ENCODE measurements at places on chromosomes 4 and X.

GRCh38 chr4:160709546-160709945, 1454.3 kb downstream of the FSTL5 start:
- H3K4me1 ChIP-seq, result no peaks in the 10 kb centered on the region
- H3K4me3 ChIP-seq, result no peak overlapping the region
- H3K27me3 ChIP-seq, result no peaks in the 10 kb centered on the region

DNA sequence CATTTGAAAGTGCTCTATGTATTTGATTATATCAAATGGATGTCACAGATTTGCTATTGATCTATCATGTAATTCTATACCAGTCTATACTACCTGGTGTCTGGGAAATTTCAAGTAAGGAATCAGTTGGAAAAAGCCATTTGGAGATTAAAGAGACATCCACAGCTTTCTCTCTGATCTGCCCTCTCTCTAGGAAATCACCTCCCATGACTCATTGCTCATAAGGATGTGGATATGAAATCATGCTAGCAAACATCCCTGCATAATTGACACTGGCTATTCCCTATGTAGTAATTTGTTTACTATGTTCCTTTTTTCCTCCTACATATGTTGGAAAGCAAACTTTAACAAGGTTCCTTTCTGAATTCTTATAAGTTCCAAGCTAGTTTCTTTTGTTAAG, 94.3 kb downstream of the TEX13A start:
- H3K27me3 ChIP-seq, result no peaks in the 10 kb centered on the region
- H3K4me1 ChIP-seq, result no peaks in the 10 kb centered on the region
- no peak overlapping the region for H3K4me3 ChIP-seq

GRCh38 chrX:38409289-38409688, 56.9 kb downstream of the OTC start:
- H3K36me3 ChIP-seq, result no peaks in the 10 kb centered on the region
- no peak overlapping the region for H3K27ac ChIP-seq
- no peak for DNase-seq
- H3K4me3 ChIP-seq, result no peak overlapping the region

- no peak for DNase-seq
- no peak overlapping the region for H3K4me3 ChIP-seq
- no peaks in the 10 kb centered on the region for H3K27me3 ChIP-seq
Observed at GRCh38 chr4:57044996-57045395, 65.2 kb downstream of the IGFBP7 start.

GRCh38 chr4:184666670-184667069, 17.1 kb downstream of the PRIMPOL start:
- H3K36me3 ChIP-seq, result peaks cover 11% of the 10 kb centered on the region
- no peak overlapping the region for H3K27ac ChIP-seq
- H3K4me3 ChIP-seq, result no peak overlapping the region
- H3K4me1 ChIP-seq, result peaks cover 5% of the 10 kb centered on the region
- H3K27me3 ChIP-seq, result no peaks in the 10 kb centered on the region

DNA sequence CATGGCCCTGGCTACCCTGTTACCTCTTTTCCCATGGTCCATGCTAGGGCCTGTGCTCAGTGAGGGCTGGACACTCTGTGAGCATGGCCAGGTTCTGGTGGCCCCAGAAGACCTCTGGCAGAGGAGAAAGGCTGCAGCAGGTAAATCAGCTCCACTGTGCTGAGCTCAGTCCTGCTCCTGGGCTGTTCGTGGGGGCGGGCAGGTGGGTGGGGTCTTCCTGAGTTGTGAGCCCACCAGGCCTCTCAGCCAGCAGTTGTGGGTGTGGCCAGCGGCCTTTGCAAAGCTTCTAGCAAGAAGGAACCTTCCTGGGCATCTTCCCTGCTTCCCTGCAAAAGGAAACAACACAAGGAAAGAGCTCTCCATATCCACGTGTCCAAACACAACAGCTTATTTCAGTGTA, 85.3 kb upstream of the STX18 start:
- no peak overlapping the region for H3K4me3 ChIP-seq
- H3K27me3 ChIP-seq, result no peaks in the 10 kb centered on the region
- DNase-seq, result no peak
- H3K27ac ChIP-seq, result no peak overlapping the region
- H3K4me1 ChIP-seq, result no peaks in the 10 kb centered on the region

- H3K4me1 ChIP-seq, result no peaks in the 10 kb centered on the region
- no peaks in the 10 kb centered on the region for H3K27me3 ChIP-seq
- no peak overlapping the region for H3K27ac ChIP-seq
- H3K4me3 ChIP-seq, result no peak overlapping the region
- H3K36me3 ChIP-seq, result no peaks in the 10 kb centered on the region
- DNase-seq, result no peak
Observed at GRCh38 chr4:137347371-137347770, 184.9 kb downstream of the PCDH18 start.

GRCh38 chrX:132144061-132144460, 16.2 kb upstream of the FRMD7 start:
- H3K4me3 ChIP-seq, result no peak overlapping the region
- no peaks in the 10 kb centered on the region for H3K36me3 ChIP-seq
- no peak for DNase-seq
- H3K27ac ChIP-seq, result no peak overlapping the region
- no peaks in the 10 kb centered on the region for H3K4me1 ChIP-seq

DNA sequence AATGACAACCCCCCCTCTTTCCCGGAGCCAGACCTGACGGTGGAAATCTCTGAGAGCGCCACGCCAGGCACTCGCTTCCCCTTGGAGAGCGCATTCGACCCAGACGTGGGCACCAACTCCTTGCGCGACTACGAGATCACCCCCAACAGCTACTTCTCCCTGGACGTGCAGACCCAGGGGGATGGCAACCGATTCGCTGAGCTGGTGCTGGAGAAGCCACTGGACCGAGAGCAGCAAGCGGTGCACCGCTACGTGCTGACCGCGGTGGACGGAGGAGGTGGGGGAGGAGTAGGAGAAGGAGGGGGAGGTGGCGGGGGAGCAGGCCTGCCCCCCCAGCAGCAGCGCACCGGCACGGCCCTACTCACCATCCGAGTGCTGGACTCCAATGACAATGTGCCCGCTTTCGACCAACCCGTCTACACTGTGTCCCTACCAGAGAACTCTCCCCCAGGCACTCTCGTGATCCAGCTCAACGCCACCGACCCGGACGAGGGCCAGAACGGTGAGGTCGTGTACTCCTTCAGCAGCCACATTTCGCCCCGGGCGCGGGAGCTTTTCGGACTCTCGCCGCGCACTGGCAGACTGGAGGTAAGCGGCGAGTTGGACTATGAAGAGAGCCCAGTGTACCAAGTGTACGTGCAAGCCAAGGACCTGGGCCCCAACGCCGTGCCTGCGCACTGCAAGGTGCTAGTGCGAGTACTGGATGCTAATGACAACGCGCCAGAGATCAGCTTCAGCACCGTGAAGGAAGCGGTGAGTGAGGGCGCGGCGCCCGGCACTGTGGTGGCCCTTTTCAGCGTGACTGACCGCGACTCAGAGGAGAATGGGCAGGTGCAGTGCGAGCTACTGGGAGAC, 1.6 kb downstream of the PCDH10 start:
- no peaks in the 10 kb centered on the region for H3K36me3 ChIP-seq
- peak overlapping the region; percentile 80 for H3K27ac ChIP-seq
- no peaks in the 10 kb centered on the region for H3K27me3 ChIP-seq
- H3K4me3 ChIP-seq, result peak overlapping the region; percentile 80

- DNase-seq, result no peak
- H3K27ac ChIP-seq, result no peak overlapping the region
- no peak overlapping the region for H3K4me3 ChIP-seq
- no peaks in the 10 kb centered on the region for H3K36me3 ChIP-seq
- no peaks in the 10 kb centered on the region for H3K27me3 ChIP-seq
Observed at GRCh38 chr4:153156721-153157120, 47.5 kb upstream of the TRIM2 start.

DNA sequence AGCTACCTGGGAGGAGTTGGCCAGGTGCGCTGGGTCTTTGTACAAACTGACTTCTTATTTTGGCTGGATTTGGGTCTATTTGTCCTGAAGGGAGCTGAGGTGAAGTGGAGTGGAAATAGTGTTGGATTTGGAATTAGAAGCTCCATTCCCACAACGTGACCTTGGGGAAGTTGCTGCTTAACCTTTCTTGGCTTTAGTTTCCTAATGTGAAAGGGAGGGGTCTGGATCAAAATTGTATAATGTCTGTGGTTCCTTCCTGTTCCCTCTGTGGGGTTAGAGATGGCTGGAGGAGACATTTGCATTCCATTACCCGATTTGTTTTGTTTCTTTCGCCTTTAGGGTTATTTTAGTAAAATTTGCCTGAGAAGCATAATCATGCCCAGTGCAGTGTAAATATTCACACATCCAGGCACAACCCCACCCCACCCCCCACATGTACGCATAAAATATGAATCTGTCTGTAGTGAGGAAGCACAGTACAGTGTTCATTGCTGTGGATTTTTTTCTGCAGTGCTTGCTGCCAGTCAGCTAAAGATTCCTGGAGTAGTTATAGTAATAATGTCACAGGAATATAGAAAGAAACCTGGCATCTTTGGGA, 21.5 kb downstream of the JADE1 start:
- peak overlapping the region; percentile 2 for H3K4me3 ChIP-seq
- H3K27ac ChIP-seq, result peak overlapping the region; percentile 2
- H3K27me3 ChIP-seq, result no peaks in the 10 kb centered on the region
- H3K4me1 ChIP-seq, result peaks cover 57% of the 10 kb centered on the region

All from thoracic aorta (tissue), 2 donors.